Cerebellar nuclear complex (tissue), 1 donor: ENCODE measurements at places on chromosomes 1 and 21.

DNA sequence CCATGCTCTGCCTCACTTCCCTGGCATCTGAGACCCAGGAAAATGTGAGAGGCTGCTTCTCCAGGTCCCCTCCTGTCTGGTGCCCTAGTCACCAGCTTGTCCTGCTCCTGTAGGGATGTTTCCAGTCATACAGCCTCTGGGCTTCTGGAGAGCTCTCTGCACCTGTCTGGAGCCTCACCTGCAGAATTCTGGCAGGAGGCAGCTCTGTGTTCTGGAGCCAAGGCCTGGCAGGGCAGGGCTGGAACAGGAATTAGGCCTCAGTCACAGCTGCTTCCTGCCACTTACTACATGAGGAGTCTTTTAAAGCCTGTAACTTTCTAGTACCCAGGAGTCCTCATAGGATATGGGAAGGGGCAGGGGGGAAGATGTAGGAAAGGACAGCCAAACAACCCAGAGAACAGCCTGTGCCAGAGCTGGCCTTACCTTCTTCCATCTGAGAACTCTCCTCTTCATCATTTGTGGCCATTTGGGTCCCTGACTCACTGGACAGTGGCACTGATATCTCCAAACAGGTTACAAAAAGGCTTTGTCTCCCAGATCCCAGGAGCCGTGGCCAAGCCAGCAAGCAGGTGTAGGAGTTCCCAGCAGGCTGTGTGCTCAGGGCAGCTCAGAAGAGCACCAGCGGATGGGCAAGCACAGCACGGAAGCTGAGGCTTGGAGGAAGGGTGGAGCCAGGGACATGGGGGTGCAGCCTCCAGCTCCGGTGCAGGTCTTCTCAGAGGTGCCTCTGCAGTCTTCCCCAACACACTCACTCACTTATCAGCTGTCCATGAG, 31.4 kb upstream of the ARTN start:
- no peak for DNase-seq

DNA sequence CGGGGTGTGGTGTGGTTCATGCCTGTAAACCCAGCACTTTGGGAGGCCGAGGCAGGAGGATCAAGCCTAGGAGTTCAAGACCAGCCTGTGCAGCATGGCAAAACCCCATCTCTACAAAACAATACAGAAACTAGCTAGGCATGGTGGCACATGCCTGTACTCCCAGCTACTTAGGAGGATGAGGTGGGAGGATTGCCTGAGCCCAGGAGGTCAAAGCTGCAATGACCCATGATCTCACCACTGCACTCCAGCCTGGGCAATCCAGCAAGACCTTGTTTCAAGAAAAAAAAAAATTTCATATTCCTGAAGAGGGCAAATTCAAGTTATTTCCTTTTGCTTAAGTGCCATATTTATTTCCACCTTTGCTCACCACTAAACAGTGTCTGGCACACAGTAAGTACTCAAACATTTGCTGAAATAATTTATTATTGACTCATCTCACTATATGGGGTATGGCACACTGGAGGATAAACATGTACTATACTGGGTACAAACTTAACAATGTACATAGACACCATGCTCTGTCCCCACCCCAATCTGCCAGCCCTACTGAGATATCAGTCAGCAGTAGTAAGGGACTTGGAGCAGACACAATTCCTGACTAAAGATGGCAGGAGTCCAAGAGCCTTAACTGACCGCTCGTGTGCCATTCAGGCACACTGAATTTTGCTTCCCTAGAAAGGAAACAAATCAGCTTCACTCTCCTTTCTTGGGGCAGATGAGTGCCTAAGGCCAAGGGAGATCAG, 15.5 kb downstream of the MEAF6 start:
- no peak for DNase-seq

- DNase-seq: no peak
Measured at GRCh38 chr1:240967070-240967724, 355.2 kb upstream of the GREM2 start.

DNA sequence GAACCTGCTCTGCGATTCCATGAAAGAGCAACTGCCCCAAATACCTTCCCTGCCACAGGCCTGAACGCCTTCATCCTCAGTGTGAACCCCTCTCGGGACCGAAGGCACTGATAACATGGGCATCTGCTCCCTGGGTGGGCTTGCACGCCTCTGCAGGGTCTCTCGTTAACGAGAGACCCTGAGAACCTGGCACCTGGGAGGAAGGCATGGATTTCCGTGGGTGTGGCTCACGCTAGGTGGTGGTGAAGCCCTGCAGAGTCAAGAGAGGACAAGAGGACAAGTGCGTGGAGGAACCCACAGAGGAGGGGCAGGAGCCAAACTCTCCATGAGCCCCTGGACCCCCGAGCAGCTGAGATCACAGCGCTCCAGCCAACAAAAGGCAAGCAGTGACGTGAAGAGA, 26.8 kb upstream of the COL6A2 start:
- no peak for DNase-seq

- DNase-seq: no peak
Measured at GRCh38 chr1:9476790-9477463, 62.3 kb upstream of the SLC25A33 start.

DNA sequence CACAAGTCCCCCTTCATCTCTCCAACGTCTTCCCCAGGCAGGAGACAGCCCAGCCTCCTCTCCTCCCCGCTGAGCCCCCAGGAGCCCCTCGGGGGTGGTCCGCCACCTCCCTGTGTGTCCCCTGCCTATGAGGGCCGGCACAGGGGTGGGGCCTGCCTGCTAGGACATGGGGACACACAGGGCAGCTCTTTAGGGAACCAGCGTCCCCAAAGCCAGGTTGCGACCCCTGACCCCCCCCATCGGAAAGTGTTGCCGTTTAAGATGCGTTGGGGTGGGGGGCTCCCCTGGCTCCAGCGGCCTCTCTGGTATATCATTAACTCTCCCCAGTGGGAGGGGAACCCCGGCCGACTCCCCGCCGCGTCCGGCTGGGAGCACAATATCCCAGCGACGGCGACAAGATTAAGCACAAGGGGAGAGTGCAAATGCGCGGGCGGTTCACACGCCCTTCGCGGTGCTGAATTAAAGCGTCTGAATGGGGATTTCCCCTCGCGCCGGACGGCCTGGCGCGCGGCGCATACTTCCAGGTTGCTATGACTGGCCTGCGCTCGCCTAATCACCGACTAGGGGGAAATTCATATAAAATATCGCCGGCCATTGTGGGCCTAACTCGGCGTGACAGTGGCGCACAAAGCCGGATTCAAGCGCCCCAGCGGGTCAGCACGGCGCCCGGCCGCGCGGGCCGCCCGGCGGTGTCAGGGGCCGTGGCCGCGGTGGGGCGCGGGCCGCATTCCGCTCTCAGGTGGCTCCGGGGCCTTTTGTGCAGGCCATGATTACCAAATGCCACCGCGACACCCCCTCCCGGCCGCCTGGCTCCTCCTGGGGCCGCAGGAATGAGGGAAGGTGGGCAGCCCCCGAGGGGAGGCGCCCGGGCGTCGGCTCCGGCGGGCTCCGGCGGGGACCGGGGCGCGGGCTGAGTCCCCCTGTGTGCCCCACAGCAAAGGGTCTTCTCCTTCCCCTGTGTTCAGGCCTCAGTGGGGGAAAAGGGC, 30.9 kb downstream of the WNT3A start:
- DNase-seq: no peak

DNA sequence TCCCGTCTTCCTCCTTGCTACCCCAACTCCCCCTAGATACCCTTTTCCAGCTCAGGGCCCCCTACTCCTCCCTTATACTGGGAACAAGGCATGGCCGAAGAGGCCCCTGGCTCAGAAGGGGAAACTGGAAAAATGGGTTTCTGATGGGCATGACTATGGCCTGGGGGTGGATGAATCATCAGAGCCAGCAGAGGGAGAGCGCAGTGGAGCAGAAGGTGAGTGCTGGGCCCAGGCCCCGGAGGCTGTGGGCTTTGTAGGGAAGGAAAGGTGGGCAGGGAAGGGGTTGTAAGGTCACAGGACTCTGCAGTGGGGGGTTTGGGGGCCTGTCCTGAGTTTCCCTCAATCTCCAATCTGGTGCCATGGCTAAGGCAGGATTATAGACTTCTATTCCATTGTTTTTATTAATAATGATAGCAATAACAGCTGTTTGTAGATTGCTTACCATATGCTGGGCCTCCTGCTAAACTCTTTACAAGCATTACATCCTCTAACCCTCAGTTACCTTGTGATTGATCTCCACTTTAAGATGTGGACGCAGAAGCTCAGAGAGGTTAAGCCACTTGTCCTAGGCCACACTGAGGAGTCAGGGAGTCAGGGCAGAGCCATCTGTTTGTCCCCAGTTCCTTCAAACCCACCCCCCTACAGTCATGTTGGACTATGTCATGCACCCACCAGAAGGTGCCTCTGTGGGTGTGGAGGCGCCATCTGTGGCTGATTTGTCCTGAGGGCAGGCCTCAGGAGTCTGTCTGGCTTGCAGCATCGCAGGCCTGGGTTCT, 36.2 kb upstream of the ZNF362 start:
- DNase-seq: no peak
